NAMALWA (cell line): ENCODE measurements at places on chromosomes 13 and 19.

DNA sequence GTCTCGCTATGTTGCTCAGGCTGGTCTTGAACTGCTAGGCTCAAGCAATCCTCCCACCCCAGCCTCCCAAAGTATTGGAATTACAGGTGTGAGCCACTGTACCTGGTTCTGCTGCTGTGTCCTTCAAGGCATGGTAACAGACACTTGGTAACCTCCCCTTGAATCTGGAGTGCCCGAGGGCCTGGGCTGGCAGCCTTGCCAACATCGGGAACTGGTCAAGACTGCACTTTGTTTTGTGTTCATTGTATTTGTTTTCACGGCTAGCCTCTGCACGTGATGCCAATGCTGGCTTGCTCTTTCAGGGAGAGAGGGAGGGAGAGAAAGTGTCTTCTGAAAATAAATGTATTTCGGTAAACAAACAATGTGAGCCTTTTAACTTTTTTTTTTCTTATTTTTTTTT is 12.0 kb downstream of the CERS4 start:
- no peak for DNase-seq

DNA sequence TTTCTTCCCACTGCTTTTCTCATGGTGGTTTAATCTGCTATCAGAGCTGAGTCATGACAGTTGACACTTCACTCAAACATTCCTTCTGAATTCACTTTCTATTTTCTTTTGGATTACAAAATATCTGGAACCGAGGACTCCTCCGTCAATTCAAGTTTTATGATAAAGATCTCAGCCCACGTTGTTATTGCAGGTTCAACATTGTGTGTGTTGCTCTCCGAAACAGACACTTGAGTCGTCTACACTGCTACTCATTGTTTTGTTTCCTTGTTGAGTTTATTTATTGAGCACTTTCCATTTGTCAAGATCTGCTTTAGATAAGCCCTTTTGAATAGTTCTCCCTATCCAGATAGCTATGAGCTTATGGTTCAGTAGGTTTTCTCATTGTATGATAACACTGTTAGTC is 636.1 kb upstream of the GPC6 start:
- no peak for DNase-seq

DNA sequence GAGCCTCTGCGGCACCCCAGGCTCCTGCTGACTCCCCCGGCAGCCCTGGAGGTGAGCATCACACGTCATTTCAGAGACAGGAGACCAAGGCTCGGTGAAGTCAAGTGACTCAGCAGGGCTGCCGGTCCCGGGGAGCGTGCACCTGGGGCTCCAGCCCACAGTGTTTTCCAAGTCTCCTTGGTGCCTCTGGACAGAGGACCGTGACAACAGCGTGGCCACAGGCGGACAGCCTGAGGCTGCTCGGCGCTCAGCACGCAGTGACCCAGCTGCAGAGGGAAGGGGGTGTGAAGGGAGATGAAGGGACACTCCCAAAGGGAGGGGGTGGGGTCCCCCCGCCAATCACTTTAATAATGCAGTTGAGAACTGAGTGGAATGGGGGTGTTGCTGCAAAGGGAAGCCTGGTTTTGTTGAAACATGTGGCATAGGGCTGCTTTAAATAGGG is 17.5 kb upstream of the ASPDH start:
- DNase-seq: no peak

DNA sequence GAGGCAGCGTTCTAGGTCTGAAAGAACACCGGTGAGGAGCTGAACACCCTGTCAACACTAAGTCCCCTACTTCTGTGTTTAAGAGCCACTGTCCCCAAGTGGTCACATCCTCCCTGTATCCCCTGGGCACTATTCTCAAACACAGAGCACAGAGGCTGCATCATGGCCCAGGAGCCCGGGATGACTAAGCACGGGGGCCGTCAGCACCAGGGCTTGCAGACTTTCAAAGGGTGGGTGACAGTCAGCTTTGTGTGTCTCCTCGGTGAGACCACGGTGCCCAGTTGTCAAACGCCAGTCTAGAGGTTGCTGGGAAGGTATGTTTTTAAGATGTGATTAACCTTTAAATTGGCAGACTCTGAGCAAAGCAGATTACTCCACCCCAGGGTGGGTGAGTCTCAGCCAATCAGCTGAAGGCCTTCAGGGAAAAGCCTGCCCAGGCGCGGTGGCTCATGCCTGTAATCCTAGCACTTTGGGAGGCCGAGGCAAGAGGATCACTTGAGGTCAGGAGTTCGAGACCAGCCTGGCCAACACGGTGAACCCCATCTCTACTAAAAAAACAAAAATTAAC is 8.0 kb downstream of the MAP2K2 start:
- DNase-seq: no peak

GRCh38 chr19:18847549-18848463 is 16.0 kb downstream of the UPF1 start:
- DNase-seq: no peak

DNA sequence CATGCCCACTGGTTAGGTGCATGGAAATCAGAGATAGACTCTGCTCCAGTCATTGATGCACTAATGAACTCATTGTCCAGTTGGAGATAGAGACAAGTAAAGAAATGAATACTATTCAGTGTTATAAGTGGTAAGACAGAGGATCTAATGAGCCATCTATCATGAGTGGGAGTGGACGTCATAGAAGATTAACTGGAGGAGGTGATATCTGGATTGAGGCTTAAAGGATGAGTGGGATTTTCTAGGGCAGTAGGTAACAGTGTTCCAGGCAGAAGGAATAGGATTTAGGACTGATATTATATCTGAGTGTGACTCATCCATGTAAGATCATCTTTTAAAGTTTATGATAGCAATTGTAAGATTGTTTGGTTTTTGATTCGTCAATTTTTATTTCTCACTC is 152.2 kb upstream of the CSNK1A1L start:
- no peak for DNase-seq

DNA sequence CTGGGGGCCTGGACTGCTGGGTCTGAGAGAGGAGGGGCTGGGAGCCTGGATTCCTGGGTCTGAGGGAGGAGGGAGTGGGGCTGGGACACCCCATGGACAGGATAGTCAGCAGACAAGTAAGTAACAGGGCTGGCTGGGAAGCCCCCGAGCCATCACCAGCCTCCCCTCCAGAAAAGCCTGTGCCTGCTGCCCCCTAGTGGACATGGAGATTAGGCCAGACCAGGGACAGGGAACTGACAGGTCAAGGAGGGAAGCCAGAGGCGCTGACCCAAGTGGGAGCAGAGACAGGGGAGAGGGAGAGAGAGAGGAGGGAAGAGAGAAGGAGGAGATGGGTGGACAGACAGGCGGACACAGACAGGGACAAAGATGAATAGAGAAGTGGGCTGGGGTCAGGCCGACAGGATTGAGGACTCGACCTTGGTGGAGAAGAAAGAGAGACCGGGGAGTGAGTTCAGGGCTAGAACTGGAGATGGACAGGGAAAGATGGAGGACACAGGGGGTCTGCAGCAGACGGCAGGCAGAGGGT is 6.7 kb upstream of the ERFL start:
- DNase-seq: peak; percentile 84

GRCh38 chr13:66926851-66927524 is 303.1 kb downstream of the PCDH9 start:
- no peak for DNase-seq

- DNase-seq: no peak
Observed at GRCh38 chr13:44331912-44332851, 41.4 kb upstream of the SERP2 start.

GRCh38 chr19:22601906-22602630 is 32.1 kb upstream of the ZNF492 start:
- no peak for DNase-seq

GRCh38 chr19:5588906-5589676 is 21.3 kb upstream of the TINCR start:
- DNase-seq: no peak

DNA sequence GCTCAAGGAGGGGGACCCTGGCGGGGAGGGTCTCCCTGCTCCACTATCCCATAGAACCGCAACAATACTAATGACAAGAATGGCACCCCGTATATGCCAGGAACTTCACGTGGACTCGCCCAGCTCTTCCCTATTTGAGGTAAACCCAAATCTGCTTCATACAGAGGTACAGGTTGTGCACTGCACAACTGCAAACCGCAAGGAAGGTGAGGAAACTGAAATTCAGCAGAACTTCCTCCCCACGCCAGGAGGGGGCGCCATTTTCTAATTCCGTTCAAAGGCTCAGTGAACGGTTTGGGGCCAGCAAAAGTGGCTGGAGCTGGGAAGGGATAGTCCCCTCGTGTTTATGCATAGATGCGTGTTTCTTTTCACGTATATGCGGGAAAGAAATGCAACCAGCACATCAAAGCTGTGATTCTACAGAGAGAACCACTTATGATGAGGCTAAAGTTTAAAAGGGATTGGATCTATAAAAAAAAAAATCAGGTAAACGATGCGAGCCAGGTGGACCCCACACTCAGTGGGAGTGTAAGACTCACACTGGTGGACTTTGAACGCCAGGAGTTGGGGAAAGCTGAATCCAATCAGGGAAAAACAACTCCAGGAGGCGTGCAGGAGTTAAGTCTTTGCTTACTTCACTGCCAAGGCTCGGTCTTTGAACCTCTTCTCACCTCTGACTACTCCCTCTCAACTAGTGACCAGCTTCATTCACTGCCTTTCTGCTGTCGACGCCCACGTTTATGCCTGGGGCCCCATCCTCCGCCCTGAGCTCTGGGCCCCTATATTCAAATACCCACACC is 20.3 kb downstream of the C19orf81 start:
- DNase-seq: peak; percentile 68

- no peak for DNase-seq
Observed at GRCh38 chr19:33522371-33522662, 726 bp upstream of the PEPD start.

DNA sequence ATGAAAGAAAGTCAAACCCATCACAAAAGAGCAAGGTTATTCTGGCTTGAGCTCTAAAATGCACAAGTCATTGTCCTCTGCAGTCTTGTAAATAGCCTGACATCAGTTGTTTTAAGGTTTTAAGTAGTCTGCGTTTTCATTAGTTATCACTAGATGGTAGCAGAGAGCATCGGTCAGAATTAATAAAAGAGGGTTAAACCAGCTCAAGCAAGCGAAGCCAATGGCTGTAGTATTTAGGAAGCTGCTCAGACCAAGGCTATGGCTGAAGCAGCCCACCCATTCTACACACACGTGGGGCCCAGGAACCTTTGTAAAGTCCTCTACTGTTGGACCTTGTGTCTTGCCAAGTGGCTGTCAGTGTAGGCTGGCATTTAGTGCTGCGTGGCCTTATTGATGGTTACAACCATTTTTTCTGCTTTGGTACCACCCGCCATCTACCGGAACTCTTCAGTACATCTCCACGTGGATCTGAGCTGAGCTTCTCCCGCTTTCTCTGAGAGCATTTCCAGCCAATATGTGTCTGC is 13.3 kb upstream of the ZNF57 start:
- DNase-seq: peak; percentile 83

- DNase-seq: no peak
Observed at GRCh38 chr13:22227895-22228294, 557.0 kb downstream of the FGF9 start.

DNA sequence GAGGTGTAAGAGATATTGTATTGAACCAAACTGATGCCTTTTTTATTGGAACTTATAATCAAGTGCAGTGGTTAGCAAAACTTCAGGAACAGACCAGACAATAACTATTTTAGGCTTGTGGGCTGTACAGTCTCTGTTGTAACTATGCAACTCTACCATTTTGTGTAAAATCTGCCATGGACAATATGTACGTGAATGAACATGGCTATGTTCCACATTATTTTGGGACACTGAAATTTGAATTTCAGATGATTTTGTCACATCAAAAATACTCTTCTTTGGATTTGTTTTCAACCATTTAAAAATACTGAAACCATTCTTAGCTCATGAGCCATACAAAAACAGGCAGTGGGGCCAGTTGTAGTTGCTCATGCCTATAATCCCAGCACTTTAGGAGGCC is 27.9 kb upstream of the PEG3 start:
- DNase-seq: no peak

DNA sequence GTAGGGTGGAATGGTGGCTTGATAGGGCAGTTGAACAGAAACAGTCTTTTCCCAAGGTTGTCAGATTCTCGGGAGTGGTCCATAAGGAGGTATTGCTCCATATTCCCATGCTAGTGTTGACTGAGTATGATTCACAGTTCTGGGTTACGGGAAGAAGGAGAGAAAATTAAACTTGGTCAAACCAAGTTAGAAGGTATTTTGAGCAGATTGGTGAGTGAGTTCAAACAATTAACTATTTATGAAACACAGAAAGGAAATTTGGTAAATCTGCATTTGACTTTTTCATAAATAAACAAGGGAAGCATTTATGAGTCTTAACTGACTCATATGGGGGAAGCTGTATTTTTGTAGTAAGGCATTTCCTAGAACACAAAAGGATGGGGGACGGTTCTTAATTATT is 2419.4 kb downstream of the PCDH9 start:
- DNase-seq: no peak

DNA sequence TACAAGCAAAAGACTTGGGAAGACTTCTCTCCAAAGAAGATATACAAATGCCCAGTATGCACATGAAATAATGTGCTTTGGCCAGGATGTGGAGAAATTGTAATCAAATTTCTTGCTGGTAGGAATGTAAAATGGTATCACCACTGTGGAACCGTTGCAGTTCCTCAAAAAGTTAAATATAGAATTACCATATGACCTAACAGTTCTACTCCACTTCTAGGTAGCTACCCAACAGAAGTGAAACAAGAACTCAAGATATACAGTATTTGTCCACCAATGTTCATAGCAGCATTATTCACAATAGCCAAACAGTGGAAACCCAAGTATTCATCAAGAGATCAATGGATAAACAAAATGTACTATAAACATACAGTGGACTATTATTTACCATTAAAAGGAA is 95.0 kb upstream of the KLF5 start:
- peak; percentile 19 for DNase-seq
